ENCODE measurements at places on chromosomes 2 and 18.
A peak's percentile ranks its signal among the peaks of the same experiment; 100 is the strongest.

- DNase-seq: no peak
Measured at GRCh38 chr2:32812316-32812715, 134.4 kb upstream of the LTBP1 start.

- DNase-seq: no peak
Measured at GRCh38 chr2:176202491-176202890, 14.0 kb downstream of the HOXD1 start.

GRCh38 chr2:239215136-239215925 is 185.5 kb downstream of the HDAC4 start:
- DNase-seq: no peak

GRCh38 chr18:61749031-61749430 is 143.8 kb downstream of the RNF152 start:
- no peak for DNase-seq

GRCh38 chr2:28390241-28390745 is 2.4 kb upstream of the FOSL2 start:
- DNase-seq: peak; percentile 78

DNA sequence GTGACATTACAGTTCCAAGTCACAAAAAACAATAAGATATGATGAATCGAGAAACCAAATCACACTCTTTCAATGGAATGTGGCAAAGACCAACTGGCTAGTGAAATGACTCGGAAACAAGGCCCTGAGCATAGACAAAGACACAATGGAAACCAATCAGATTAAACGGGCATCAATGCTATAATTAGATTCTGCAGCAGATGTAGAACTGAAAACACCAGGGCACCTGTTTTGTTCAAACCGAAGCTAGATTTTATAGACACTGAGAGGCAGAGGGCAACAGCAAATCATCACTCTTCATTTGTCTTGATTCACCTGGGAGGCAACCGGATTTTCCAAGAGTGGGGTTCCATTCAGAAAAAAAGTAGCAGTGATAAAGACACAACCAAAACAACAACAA is 92.8 kb upstream of the BARD1 start:
- no peak for DNase-seq

- no peak for DNase-seq
Measured at GRCh38 chr2:11967946-11968465, 221.6 kb downstream of the LPIN1 start.

GRCh38 chr2:219475697-219476651 is 22.7 kb upstream of the GMPPA start:
- DNase-seq: peak; percentile 72

- DNase-seq: no peak
Measured at GRCh38 chr2:172251231-172251630, 148.5 kb upstream of the DLX2 start.

- no peak for DNase-seq
Measured at GRCh38 chr2:237064203-237065070, 21.3 kb upstream of the COPS8 start.

- no peak for DNase-seq
Measured at GRCh38 chr18:74880706-74881278, 283.1 kb downstream of the ZNF407 start.

DNA sequence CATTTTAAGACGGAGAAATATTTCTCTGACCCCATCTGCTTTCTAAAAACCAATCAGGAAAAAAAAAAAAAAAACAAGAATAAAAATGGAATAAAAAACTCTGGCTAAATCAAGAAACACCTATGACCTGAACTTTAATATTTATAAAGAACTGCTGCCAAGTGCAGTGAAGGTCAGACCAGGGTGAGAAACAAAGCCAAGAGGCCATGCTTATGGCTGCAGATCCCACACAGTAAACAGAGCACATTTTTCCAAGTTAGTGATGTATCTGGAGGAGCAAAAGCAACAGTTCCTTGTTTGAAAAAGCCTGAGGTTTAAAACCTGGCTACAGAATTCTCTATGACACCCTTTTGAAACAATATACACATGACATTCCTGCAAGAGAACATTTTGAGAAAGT is 242.3 kb downstream of the SRBD1 start:
- no peak for DNase-seq

GRCh38 chr2:42967959-42968674 is 175.7 kb upstream of the HAAO start:
- no peak for DNase-seq

GRCh38 chr2:37105150-37105549 is 20.8 kb downstream of the GPATCH11 start:
- no peak for DNase-seq

- no peak for DNase-seq
Measured at GRCh38 chr18:48620071-48620470, 81.2 kb downstream of the CTIF start.

GRCh38 chr18:10194592-10194991 is 259.8 kb upstream of the APCDD1 start:
- no peak for DNase-seq

- DNase-seq: no peak
Measured at GRCh38 chr18:23380001-23380550, 73.0 kb upstream of the RIOK3 start.

- DNase-seq: no peak
Measured at GRCh38 chr2:136164280-136164776, 46.4 kb upstream of the CXCR4 start.

DNA sequence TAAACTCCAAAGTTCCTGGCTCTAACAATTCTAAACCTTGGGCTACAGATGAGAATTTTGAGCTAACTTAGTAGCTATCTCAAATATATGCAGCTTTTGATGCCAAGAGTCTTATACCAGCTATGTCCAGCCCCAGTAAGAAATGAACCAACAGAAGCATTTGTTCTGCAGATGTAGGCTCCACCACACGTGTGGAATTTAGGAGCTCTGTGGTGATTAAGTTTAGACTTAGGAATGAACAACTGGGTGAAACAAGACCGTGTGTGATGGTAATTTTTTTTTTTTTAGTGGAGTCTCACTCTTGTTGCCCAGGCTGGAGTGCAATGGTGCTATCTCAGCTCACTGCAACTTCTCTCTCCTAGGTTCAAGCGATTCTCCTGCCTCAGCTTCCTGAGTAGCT is 179.7 kb downstream of the ANKRD30B start:
- no peak for DNase-seq

DNA sequence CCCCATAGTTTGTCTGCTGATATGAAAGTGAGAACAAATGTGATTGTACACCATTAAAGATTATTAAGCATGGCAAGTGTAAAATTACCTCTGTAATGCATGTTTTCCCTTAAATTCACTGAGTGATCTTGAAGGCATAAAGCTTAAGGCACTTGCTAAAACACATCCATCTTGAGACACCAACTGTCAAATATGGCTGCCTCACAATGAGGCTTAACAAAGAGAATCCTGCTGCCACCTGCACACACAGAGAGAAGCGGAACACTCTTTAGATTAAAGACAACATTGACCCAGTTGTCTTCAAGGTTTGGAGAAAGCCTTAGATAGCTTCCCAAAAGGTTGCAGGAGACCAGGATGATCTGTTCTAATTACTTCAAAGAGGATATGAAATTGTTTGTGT is 803.6 kb upstream of the GYPC start:
- DNase-seq: no peak

- no peak for DNase-seq
Measured at GRCh38 chr18:7158216-7158615, 40.6 kb upstream of the LAMA1 start.

DNA sequence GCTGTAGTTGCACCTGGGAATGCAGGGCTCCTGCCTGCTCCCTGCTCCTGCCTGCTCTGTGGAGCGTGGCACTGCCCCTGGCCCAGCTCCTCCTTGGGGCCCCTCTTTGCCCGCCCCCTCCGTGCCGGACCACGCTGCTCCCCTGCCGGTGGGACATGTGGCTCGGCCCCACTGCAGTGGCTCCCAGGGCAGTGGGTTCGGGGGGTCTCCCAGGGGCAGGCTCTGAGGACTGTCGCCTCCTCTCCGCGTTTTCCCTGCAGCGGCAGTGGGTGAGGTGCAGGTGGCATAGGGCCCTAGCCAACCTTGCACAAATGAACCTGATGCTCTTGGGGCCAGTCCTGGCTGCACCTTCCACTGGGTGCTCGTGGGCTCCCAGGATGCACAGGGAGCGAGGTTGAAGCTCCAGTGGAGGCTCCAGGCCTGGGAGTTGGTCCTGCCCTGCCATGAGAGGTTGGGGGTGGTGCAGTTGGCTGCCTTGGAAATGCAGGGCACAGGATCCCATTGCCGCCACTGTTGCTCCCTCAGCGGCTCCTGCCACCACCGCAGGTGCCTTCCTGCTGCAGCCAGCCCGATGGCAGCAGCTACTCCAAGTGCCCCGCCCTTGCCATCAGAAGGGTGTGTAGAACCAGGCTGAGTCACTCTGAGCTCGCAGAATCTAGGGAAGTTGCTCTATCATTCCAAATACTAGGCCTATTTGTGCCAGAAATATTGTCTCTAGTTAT is 313.1 kb upstream of the SYT4 start:
- DNase-seq: no peak

- DNase-seq: no peak
Measured at GRCh38 chr2:42169874-42170521, 845 bp downstream of the EML4 start.

DNA sequence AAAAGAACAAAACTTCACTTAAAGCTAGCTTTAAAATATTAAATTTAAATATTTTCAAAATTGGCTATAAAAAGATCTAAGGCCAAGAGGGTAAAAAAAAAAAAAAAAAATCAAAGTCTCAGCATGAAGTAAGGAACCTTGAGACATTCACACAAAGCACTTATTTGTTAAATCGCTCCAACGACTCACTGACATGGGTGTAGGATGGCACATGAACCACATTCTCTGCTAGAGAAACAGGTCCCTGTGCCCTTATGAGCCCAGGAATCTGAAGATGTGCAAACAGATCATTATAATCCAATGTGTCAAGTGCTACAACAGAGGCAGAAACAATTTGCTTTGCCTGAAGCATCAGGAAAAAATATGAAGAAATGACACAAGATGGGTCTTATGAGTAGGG is 13.8 kb downstream of the LAPTM4A start:
- DNase-seq: no peak

- DNase-seq: no peak
Measured at GRCh38 chr2:212708355-212708754, 169.8 kb upstream of the ERBB4 start.

GRCh38 chr18:306608-307255 is 38.9 kb upstream of the THOC1 start:
- DNase-seq: no peak

- DNase-seq: peak; percentile 30
Measured at GRCh38 chr2:126399001-126399400, 257.0 kb upstream of the GYPC start.

- DNase-seq: no peak
Measured at GRCh38 chr2:229244975-229245374, 26.1 kb downstream of the PID1 start.

DNA sequence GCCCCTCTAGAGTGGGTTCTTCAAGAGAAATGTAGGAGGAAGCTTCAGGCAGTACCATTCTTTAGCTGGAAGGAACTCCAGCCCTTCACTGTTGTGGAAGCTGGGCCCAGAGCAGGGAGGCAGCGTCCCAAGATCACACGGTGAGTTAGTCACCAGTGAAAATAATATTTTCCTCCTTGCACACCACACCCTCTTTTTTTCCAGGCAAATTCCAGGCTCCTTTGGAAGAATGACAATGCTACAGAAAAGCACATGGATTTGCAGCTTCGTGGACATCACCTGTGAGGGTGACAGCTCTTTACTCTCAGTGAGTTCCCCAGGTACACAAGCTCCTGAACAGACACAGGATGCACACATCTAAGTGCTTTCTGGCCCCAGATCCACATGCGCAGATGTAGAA is 157.1 kb downstream of the COL6A3 start:
- no peak for DNase-seq

DNA sequence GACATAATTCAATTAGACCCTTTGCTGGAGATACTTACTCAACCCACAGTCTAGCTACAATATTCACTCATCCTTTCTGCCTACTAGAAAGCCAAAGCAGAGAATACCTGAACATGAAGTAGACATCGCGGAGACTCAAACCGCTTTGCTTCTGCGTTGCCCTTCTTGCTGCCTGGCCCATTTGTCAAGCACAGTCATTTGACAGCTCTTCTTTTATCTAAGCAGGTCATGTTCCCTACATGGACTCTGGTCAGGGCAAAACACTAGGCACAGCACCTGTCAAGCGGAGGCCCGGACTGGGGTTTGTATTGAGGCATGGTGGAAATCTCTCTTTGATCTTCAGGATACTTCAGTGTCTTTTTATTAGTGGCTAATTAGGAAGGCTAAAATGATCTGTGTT is 89.7 kb downstream of the FARSB start:
- DNase-seq: no peak

DNA sequence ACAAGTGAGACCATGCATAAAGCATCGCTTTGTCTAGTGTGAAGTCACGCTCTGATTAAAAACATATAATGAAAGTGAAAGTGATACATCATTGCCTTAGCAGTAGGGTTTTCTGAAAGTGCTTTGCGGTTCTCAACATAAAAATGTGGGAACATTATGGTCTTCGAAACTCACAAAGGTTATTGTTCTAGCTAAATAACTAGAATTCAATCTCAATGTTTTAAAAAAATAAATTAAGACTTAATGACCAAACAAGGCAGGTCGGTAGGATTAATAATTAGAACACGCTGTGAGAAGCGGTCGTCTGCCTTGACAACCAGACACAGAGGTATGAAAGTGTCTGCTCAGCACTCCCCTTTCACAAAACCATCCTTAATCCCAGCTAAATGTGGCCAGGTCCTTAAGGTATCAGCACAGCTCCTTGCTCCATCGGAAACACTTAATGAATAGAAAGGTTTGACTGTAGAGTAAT is 42.2 kb downstream of the KLHL14 start:
- DNase-seq: no peak

GRCh38 chr2:197071790-197072436 is 145.4 kb upstream of the PGAP1 start:
- DNase-seq: no peak

GRCh38 chr2:222362336-222362735 is 62.0 kb upstream of the SGPP2 start:
- no peak for DNase-seq

GRCh38 chr2:231479455-231479854 is 15.2 kb upstream of the NCL start:
- no peak for DNase-seq

GRCh38 chr2:168375195-168375798 is 80.8 kb upstream of the CERS6 start:
- no peak for DNase-seq

GRCh38 chr2:172342611-172343010 is 84.8 kb upstream of the ITGA6 start:
- DNase-seq: no peak

Data from CD4-positive, alpha-beta T cell treated with Interleukin-17A for 4 hours (primary cell).